ENCODE measurements at places on chromosomes 7 and 10.

GRCh38 chr10:11162828-11163599 lies 145.3 kb downstream of the CELF2 start:
- DNase-seq, result no peak

- no peak for DNase-seq
Measured at GRCh38 chr10:77944519-77944918, 18.0 kb upstream of the DLG5 start.

DNA sequence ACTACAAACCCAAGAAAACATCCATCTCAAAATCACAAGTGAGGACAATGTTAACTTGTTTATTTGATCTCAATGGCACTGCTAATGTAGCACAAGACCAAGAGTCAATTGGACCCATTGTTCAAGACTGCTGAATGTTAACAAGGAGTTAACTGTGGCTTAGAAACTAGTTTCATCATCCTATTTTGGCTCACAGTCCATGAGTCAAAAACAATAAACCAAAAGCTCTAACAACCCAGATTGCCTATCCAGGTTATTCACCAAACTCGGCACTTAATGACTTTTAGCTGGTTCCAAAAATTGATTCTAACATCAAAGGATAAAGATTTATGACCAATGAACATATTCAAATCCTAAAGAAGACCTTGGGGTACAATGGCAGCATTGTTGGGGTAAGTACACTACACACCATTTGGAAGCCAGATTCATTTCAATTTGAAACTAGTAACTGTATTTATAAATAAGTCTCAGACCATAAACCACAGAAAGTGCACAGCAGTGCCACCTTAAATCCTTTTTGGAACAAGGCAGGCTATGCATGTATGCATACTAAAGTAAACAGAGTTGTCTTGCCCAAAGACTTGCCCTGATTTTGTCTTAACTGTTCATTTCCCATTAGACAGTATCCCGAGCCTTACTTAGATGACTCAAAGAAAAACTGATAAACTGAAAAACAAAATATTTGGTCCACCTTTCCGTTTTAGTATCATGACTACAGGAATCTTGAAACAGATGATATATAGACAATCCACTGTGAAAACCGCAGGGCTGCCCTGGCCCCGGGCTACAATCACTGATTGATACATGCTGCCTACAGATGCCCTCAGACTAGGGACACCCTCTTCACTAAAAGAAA lies 84.5 kb downstream of the SRPK2 start:
- peak; percentile 13 for DNase-seq

DNA sequence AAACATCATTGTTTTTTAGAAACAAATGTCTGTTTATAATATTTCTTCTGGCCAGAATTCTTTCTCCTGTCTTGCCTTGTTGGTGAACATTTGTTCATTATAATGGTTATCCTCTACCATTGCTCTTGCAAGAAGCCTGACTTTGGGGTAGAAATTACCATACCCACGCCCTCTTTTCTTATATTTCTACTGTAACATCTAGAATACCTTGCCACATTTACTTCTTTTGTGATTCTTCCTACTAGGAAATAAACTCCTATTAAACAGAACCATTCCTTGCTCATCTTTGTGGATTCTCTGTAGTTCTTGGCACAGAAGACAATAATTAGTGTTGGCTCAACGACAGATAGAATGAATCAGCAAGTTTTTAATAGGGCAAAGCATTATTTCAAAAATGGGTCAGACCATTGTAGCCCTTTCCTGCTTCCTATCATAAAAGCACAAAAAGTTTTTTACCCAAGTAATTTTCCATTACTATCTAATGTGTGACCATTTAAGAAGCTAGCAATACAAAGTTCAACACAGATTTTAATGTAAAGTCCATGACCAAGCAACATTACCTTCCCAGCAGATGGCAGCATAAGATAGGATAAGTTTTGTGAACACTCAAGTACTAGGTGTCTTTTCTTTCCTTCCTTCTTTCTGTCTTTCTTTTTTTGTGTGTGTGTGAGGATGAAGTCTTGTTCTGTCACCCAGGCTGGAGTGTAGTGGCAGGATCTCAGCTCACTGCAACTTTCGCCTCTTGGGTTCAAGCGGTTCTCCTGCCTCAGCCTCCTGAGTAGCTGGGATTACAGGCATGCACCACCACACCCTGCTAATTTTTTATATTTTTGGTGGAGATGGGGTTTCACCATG lies 270.4 kb downstream of the HGF start:
- no peak for DNase-seq

DNA sequence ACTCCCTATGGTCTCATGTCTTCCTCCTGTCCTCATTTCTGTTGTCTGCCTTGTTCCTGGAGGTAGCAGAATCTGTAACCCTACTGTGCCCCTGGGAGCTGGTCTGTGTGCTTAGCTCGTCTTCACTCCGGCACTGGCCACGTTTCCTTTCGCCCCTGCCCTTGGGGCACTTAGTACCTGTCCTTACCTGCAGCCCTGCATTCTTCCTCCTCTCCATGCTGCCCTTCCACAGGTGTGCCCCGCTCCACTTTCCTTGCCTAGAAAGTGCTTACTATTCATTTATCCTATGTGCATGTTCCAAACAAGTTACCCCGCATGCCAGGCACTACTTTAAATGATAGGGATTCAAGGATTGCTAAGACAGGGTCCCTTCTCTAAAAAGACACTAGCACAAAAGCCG lies 199.9 kb upstream of the ZMIZ1 start:
- DNase-seq, result no peak

GRCh38 chr7:128053023-128053422 lies 21.8 kb upstream of the LRRC4 start:
- DNase-seq, result no peak

- no peak for DNase-seq
Measured at GRCh38 chr7:66597461-66597860, 31.2 kb upstream of the KCTD7 start.

All from stimulated activated CD8-positive, alpha-beta memory T cell treated with anti-CD3 and anti-CD28 coated beads, Interleukin-2, amount 100 ng/mL, for 48 hours (primary cell).